H1 (cell line): ENCODE measurements at places on chromosomes 3 and 15. TPM values are rescaled to one million over a fixed set of nuclear protein-coding genes. Genes with fewer than 3 reads are reported as not detected.

The ARL8B gene
- 25.8 and 27.8 TPM in 2 replicates for total RNA-seq

The DUOXA2 gene
- total RNA-seq = not detected in 2 replicates

The CHRNA7 gene
- total RNA-seq = 7.5 and 9.1 TPM in 2 replicates

The GOLGA6D gene
- 0.69 and 0.73 TPM in 2 replicates for total RNA-seq

The CCDC39 gene
- 0.34 and 0.80 TPM in 2 replicates for total RNA-seq

The GNB4 gene
- total RNA-seq = 26.1 and 29.2 TPM in 2 replicates

The LARP6 gene
- total RNA-seq = 20.2 and 21.0 TPM in 2 replicates

The SETD2 gene
- 44.6 and 46.3 TPM in 2 replicates for total RNA-seq

The C3orf20 gene
- not detected in 2 replicates for total RNA-seq

The LXN gene
- total RNA-seq = 3.9 and 4.7 TPM in 2 replicates

The LRRC28 gene
- total RNA-seq = 17.4 and 20.2 TPM in 2 replicates

The KNG1 gene
- total RNA-seq = 0.31 TPM in 1 of 2 replicates, not detected in the other

The AADACL2 gene
- total RNA-seq = not detected in 2 replicates

The GOLGA8S gene
- total RNA-seq = 0.11 and 0.17 TPM in 2 replicates

The CKMT1B gene
- 27.1 and 30.5 TPM in 2 replicates for total RNA-seq

The CCR3 gene
- not detected in 2 replicates for total RNA-seq

The EPHA3 gene
- total RNA-seq = 0.22 and 0.33 TPM in 2 replicates
